ENCODE measurements at places on chromosomes 7 and 10.

- DNase-seq, result peak; percentile 68
Measured at GRCh38 chr7:142632271-142633134, 116.8 kb upstream of the PRSS1 start.

- no peak for DNase-seq
Measured at GRCh38 chr10:13140627-13141190, 20.6 kb upstream of the MCM10 start.

DNA sequence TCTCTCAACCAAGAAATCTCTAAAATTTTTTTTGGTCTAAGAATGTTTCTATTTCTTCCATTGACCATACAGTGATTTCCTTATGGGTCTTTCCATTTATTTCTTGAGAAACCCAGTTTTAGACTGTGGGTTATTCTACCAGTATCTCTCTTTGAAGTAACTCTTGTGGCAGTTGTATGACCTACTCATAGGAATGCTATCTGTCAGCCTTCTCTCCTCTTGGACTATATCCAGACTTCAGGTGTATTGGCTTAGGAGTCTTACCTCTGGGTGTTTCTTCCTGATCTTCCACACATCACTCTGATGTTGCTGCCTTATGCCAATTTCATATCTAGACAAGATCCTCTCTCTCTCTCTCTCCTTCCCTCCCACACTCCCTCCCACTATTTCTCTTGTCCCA lies 178.1 kb downstream of the BMPER start:
- no peak for DNase-seq

- no peak for DNase-seq
Measured at GRCh38 chr7:89027781-89028180, 232.2 kb upstream of the TEX47 start.

Measured in T-helper 1 cell (primary cell).